ENCODE measurements at places on chromosomes 2 and 18.

- no peak for DNase-seq
Measured at GRCh38 chr18:5868218-5868854, 27.0 kb downstream of the TMEM200C start.

- DNase-seq: no peak
Measured at GRCh38 chr2:206728277-206729199, 10.3 kb upstream of the DYTN start.

DNA sequence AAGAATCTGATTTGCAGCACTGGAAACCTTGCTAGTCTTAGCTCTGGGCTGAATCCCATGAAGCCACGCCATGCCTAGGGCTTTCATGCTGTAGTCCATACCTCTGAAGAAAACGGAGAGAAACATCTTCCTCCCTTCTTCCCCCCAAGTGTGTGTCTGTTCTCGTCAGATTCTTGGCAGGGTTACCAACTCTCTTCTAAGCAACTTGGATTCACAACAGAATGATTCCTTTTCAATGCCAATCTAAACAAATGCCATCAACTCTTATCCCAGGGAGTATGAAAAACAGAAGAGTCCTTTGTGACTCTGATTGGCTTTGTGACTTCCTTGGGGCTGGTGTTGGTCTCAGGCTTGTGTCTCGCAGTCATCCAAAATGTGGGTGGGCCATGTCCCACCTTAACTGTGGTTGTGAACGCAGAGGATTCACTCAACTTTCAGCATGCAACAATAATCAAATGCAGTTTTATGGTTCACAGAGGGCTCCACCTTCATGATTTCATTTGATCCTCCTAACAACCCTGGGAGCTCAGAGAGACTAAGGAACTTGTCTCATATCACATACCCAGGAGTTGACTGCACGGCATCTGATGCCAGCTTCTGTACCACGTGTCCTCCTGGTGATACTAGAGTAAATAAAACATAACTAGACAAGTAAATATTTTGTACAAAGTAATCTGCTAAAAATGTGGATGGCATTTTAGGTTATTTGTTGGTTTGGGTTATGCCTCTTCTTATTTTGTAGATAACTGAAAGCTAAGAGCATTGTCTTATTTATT lies 186.0 kb upstream of the TNP1 start:
- no peak for DNase-seq

DNA sequence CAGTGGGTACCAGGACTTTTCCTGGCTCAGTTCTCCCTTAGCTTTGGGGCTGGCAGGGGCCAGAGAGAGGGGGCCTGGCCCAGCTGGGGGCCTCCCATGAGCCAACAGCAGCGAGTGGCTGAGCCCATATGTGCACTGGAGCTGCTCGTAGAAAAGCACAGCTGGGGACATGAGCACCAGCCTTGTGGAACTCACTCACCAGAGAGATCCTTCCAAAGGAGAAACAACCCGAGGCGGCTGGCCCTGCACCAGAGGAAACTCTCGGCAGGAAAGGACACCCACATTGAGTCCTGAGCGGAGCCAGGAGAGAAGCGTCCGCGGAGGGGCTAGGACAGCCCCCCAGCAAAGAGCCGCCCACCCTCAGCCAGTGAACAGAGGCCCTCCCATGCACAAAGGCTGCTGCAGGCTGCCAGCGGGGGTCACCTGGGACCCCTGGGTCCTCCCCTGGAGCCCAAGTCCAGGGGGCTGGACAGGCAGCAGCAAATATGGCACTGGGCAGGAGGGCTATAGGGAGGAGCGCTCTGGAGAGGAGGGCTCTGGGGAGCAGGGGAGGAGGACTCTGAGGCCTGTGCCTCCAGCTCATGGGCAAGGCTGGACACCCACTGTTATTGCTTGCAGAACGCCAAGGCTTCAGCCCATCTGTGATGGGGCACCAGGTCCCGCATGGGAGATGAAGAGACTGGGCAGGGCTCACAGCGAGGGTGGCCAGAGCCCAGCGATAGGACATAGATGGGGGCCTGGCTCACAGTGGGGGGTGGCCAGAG lies 42.1 kb upstream of the SNED1 start:
- DNase-seq: no peak

DNA sequence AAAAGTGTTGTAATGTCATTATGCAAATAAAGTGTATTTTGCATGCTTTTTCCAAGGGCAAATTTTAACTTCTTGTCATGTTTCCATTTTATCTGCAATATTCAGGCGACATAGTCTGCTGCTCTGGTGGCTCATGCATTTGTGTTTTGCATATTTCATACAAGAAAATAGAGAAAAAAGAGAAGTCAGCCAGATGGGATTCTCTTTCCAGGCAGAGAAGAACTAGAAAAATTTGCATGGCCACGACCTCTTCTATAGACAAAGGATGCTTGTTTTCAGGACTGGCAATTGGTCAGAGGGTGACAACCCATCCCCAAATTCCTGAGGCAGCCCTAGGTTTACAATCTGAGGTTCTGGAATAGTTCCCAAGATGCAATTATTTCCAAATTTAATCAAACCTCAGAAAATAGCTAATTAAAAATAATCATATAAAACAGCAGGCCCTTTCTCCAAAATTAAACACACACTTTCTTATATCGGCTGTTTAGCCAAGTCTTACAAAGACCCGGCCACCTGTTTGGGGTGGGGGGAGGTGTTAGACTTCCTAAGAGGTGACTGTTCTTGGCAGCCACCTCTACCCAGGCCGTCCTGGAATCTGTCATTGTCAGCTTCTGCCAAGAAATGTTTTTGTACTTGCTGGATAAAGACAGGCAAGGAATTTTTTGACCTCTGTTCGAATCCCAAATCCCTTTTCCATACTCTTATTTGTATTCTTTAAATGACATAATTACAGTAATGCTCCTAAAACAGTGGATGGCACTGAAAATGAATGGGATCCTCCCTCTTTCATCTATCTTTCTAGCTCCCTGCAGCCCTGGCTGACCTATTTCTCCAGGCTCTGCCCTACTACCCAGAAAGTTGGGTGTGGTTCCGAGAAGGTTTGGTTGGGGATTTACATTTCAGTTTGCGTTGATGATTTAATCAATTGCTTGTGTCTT lies 20.8 kb upstream of the SOS1 start:
- no peak for DNase-seq

GRCh38 chr2:24048769-24049484 lies 614 bp upstream of the FKBP1B start:
- DNase-seq: no peak

- DNase-seq: no peak
Measured at GRCh38 chr2:16622399-16622968, 43.1 kb downstream of the CYRIA start.

DNA sequence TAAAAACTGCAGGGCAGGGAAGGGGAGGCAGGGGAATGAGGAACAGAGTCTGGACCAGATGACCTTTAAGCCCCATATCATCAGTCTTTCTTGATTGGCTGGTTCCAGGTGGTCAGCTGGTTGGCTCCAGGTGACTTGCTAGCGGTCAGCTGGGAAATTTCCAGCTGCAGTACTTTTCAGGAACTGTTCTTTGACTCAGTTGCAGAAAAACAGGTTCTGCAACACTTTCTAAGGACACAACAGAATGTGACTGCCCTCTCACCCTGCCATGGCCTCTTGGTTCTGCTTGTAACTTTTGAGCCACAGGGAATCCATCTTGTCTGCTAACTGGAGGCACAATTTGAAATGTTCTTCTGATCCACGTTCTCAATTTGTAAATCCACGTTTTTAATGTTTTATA lies 278.3 kb upstream of the LRATD1 start:
- no peak for DNase-seq

DNA sequence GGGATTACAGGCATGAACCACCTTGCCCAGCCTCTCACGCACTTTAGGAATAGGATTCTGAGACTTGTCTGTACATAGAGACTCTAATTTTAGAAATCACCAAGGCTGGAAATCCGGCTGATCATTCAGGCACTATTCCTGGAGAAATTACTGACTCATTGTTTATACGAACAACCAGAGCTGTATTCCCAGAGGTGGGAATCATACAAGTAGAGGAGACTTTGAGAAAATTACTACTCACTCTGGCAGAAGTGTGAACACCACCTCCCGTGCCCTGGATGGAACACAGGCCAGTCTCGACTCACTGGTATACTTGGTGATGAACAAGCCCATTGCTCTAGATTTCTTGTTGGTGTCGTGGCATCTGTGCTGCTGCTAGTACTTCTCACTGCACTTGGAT lies 5.8 kb upstream of the ADNP2 start:
- no peak for DNase-seq

GRCh38 chr18:63007231-63007630 lies 291.9 kb downstream of the PHLPP1 start:
- no peak for DNase-seq

DNA sequence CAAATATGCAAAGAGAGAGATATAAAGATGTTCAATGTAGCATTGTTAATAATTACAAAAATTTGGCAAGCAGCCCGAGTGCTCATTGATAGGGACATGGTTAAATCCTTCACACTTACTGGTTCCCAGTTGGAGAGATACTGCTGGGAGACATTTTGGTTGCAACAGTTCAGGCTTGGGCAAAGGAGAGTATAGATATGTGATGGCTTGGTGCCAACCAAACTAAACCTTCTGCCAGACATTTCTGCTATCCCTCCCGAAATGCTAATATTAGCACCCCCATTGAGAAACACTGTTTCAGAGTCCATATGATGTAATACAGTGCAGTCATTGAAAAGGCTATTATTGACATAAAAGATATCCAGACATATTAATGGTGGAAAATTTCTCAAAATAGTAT lies 11.5 kb downstream of the GEN1 start:
- no peak for DNase-seq

DNA sequence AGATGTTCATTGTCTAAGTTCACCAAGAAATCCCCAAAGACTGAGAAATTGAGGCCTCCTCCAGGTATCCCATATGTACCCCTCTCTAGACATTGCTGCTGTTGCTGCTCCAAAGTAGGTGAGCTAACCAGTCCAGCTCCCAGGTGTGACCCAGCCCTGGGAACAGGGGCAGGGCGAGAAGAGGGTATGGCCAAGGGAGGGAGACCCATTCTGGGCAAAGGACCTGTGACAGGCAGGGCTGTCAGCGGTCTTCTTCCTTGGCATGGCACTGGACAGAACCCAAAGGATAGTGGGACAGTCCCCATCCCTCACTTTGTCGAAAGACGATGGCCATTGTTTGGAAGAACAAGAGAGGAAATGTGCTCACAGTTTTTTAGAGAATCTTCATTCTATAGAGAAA lies 7.2 kb upstream of the INO80C start:
- DNase-seq: no peak

- no peak for DNase-seq
Measured at GRCh38 chr2:218063896-218064295, 5.2 kb upstream of the RUFY4 start.

DNA sequence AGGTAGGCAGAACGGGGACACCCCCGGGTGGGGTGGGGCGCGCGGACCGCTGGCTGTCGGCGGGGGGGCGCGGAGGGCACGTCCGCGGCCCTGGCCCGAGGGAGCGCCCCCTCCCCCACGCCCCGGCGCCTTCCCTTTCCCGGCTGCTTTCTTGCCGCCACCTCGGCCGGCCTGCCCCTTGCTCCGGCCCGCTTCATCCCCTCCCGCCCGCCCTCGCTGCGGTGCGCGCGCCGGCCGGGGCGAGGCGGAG lies 443 bp downstream of the VAPA start:
- no peak for DNase-seq

- no peak for DNase-seq
Measured at GRCh38 chr2:58594762-58595161, 353.6 kb upstream of the FANCL start.

Data from stimulated activated CD8-positive, alpha-beta memory T cell treated with anti-CD3 and anti-CD28 coated beads, Interleukin-7, amount 100 ng/mL, for 1 hour (primary cell).